ENCODE measurements at places on chromosomes 7 and 10.

DNA sequence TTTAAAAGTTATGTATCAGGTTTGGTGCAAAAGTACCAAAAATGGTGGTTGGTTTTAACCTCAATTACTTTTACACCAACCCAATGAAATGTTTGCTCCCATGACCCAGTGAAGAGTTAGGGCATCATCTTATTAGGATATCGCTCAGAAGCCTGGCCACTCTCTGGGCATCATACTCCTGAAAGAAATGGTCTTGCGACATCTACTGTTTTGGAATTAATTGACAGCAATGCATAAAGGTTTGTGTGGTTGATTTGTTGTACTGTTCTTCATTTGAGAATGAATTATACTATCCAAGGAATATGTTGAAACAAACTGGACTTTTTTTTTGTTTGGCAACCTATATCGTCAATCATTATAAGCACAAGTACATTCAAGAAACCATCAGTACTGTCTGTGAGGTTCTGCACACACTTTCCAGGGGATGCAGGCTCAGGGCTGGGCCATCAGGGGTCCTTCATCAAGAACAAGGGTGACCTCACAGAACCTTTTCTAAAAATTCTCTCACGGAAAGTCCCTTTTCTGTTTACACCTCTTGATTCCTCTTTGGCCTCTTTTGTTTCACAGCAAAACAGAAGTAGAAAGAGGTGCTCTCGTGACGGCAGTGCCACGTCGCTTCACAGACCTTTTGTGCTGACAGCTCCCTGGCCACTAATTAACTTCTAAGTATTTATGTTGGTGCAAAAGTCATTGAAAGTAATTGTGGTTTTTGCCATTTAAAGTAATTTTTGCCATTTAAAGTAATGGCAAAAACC lies 117.2 kb upstream of the KLF6 start:
- DNase-seq: no peak

GRCh38 chr10:102334101-102334500 lies 61.4 kb upstream of the NFKB2 start:
- no peak for DNase-seq

DNA sequence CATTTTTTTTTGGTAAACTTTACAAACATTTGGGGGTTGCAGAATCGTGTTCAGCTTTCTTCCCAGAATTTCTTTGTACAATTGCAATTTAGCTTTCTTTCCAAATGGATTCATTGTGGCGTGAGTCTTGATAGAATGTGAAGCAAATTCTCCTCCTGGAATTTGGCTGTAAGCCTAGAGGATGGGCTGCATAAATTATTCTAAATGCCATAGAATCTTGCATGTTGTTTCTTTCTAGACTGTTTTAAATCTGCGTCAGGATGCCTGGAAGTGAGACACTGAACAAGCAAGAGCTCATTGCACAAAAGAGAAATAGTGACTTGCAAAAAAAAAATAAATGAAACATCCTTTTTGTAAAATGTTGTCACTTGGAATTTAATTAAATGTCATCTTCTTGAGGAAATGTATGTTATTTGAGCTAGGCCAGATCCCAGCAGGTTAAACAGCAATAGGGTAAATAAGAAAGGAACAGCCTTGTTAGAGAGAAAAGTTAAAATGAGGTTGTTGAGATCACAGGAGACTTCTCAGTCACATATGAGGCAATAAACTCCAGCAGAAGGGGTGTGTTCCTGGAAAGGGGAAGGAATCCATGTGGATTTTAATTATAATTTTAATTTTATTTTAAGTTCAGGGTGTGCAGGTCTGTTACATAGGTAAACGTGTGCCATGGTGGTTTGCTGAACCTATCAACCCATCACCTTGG lies 483.0 kb downstream of the PLXDC2 start:
- DNase-seq: no peak

- DNase-seq: no peak
Measured at GRCh38 chr7:2175514-2175913, 57.2 kb downstream of the MAD1L1 start.

GRCh38 chr7:122383934-122384333 lies 79.4 kb upstream of the FEZF1 start:
- no peak for DNase-seq

DNA sequence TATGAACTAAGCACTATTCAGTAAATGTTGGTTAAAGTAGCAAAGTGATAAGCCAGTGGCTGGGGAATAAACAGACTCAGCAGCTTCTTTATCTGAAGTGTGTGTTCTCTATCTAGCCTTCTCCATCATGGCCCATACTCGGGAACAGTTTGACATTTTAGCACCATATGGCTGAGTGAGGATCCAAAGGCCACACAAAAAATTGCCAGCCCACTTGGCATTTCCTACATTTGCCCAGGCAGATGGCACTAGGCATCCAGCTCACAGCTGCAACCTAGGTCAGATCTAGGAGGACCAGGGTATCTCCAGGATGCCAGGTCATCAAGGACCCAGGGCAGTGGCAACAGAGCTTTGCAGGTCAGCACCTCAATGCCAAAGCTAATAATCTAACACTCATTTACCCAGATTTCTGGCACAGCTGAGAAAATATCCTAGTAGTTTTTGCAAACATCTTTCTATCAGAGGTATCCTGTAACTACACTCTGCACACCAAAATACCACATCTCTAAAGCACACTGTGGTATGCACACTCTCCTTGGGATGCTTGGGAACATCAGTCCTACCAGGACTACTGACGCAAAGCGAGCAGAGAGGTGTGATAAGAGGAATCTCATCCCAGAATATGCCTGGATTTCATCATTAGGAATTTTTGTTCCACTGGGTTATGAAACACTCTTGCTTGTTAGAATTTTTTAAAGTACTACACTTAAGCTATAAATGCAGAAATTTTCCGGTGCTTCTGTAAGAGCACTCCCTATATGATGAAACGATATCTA lies 61.7 kb downstream of the DOCK4 start:
- DNase-seq: no peak

DNA sequence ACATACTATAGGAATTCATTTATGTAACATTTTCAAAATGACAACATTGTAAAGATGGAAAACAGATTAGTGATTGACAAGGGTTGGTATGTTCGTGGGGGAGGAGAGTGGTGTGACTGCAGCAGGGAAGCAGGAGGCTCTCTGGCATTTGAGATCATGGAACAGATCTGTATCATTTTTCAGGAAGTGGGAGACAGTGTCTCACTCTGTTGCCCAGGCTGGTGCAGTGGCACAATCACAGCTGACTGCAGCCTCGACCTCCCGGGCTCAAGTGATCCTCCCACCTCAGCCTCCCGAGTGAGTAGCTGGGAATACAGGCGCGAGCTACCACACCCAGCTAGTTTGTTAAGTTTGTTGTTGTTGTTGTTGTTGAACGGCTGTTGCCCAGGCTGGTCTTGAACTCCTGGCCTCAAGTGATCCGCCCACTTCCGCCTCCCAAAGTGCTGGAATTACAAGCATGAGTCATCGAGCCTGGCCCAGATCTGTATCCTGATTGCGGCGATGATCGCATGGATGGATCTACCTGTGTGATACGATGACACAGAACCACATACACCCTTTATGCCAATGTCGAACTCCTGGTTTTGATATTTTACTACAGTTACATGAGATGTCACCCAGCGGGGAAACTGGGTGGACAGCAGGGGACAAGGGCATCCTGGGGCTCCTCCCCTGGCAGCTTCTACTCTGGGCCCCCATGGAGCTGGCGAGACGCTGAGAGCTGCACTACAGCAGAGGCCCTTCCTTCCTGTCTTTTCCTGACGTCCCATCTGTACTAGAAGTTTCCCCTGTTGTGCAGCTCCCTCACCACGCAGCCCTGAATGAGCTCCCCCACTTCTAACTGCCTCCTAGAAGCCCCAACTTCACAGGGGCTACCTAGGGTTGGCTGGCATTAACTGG lies 12.3 kb upstream of the CYTH3 start:
- no peak for DNase-seq

DNA sequence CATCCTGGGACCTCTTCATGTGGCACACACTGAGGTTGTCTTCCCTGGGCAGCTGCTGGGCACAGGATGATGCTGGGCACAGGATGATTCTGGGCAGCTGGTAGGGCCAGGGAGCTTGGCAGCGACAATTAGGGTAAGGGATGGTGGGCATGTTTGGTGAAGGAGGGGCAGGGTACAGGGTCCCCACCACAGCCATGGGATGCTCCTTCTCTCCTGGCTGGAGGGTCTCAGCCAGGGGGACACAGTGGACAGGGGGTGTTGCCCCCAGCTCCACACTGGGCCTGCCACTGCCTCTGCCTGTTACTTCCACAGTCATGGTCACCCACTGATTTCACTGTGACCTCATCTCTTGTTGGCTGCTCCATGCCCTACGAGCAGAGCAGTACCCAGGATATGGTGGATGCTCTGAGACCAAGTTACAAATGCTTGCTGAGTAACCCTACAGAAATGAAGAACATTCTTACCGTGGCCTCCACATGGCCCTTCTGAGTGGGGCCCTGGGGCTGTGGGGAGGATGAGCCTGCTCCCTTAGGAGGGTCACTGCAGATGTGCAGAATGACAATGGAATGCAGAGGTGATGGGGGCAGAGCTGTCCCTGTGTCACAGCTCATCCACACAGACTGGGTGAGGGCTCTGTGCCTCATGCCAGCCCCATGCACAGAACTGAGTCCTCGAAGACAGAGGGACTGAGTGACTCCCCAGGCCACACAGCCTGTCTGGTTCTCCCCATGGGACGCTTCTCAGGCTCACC lies 28.4 kb upstream of the RET start:
- no peak for DNase-seq

- DNase-seq: no peak
Measured at GRCh38 chr10:100502926-100503494, 16.7 kb downstream of the SEC31B start.

DNA sequence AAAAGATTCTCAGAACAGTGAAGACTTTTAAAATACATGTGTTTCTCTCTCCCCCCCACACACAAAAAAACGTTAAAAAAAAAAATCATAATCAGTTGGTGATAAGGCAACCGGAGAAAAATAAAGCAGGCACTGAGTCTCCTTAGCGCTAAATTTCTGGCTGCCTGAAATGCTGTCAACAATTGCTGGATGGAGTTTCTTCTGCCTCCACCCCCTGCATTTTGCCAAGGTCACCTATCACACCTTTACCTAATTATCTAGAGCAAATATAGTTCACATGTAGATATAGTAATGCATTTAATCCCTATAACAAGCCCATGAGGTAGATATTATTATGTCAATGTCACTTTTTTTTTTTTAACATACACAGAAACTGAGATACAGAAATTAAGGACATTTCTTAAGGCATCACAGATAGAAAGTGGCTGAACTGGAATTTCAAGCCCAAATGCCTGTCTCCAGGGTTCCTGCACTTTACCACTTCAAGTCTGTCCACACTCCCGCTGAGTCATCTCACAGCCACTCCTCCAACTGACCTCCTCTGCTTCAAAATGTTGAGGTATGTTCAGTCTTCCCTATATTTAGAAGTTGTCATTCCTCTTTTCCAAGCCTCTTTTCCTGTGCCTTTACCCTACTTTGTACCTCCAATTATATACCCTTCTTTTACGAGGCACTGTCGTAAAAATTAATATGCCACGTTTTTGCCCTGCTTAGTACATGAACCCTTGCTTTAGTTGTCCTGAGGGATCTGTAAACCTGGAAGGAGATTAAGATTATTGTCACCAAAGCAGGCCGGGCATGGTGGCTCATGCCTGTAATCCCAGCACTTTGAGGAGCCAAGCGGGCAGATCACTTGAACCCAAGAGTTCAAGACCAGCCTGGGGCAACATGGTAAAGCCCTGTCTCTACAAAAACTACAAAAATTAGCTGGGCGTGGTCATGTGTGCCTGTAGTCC lies 72.8 kb upstream of the MPP7 start:
- DNase-seq: no peak

DNA sequence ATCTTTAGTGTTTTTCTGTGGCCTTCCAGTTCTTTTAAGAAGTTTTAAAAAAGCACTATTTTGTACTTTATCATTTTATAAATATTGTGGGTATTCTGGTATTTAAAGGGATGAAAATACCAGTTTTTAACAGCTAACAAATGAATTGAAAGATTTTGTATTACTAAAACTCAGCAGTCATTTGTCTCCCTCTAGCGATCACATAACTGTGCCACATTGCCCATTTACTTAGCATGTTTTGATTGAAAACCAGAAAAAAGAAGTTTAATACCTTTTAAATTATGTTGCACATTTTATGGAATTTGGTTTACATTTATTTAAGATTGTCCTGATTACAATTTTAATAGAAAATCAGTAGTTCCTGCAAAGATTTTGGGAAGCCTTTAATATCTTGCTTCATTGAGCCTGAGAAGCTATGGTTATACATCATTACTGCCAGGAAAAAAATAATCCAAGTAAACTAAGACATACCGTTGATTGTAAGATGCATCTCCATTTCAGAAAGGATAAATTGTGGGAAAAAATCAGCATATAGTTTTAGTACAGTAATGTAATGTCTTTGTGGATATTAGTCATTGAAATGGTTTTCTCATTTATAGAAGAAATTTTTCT lies 34.9 kb downstream of the TAX1BP1 start:
- no peak for DNase-seq

DNA sequence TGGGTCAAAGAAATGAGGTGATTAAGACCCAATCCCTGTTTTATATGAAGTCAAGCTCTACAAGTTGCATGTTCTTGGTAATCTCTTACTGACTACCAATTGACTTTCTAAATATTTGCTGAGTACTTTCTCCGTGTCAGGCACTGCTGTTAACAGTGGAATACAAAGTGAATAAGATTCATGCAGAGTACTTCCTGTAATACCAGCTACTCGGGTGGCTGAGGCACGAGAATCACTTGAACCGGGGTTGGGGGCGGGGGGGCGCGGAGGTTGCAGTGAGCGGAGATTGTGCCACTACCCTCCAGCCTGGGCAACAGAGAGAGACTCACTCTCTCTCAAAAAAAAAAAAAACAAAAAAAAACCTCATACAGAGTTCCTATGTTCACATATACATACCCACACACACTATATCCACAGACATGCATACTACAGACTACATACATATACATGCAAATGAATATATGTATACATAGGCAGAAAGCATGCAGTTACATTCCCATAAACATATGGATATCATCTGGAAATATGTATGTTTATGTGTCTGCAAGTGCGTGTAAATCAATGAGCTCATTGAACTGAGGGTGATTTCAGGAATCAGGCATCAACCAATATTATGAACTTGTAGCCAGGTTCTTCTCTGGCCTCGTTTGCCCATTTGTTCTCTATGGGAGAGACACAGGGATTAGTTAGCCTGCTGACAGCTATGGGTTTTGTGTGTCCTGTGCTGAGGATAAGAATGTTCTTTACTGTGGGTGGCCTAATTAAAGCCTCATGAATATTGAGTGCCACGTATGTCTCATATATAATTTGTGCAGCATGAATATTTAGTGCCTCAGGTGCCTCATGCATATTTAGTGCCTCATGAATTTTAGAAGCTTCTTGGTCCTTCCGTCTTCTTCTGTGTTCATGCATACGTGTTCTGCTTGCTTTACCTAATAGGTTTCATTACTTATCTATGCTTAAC lies 73.9 kb downstream of the BICC1 start:
- DNase-seq: no peak

GRCh38 chr7:135685306-135686084 lies 23.2 kb downstream of the STMP1 start:
- DNase-seq: no peak

- DNase-seq: peak; percentile 53
Measured at GRCh38 chr10:72563327-72563932, 62.4 kb downstream of the MICU1 start.

- DNase-seq: no peak
Measured at GRCh38 chr10:113167702-113168101, 217.7 kb downstream of the TCF7L2 start.

GRCh38 chr7:9124320-9124719 lies 690.9 kb downstream of the NXPH1 start:
- DNase-seq: no peak
